ENCODE measurements at places on chromosomes 16 and 17.

GRCh38 chr16:8587065-8587464 lies 3.2 kb downstream of the TMEM114 start:
- no peak for DNase-seq

GRCh38 chr17:20157001-20157310 lies 147.8 kb downstream of the SPECC1 start:
- no peak for DNase-seq

DNA sequence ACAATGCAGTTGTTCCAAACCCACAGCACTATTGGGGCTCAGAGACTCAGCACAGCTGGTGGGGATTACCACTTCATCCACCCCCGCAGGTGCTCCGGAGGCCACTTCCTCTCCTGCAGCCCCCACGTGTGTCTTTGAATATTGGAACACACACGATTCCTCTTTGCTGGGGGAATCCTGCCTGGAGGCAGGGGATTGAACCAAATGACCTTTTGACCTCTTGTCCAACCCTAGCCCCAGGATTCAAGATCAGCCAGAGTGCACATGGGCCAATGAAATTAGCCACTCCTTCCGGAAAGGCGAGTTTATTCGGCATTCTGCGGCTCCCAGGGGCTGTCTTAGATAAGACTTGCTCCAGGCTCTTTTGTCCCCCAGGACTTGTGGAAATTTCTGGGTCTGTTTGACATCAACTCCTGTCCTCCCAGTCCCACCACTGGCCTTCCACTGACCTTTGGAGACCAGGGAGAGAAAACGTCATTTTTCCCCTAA lies 350.2 kb downstream of the FOXL1 start:
- no peak for DNase-seq

DNA sequence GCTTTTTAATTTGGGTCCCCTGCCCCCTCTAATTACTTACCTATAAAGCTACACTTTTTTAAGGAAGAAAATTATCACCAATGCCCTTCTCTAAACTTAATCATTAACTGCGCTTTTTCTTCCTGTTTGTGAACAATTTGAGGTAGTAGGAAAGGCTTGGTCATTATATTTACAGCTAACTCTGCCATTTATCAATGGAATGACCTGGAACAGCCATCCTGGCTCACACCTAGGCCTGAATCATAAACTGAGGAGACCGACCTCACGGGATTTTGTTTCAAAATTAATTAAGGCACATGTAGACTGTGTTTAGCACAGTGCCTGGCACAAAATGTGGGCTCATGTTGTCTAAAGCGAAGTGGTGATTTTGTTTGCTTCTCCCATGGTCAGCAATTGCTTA lies 15.4 kb upstream of the DYNLRB2 start:
- DNase-seq = no peak

DNA sequence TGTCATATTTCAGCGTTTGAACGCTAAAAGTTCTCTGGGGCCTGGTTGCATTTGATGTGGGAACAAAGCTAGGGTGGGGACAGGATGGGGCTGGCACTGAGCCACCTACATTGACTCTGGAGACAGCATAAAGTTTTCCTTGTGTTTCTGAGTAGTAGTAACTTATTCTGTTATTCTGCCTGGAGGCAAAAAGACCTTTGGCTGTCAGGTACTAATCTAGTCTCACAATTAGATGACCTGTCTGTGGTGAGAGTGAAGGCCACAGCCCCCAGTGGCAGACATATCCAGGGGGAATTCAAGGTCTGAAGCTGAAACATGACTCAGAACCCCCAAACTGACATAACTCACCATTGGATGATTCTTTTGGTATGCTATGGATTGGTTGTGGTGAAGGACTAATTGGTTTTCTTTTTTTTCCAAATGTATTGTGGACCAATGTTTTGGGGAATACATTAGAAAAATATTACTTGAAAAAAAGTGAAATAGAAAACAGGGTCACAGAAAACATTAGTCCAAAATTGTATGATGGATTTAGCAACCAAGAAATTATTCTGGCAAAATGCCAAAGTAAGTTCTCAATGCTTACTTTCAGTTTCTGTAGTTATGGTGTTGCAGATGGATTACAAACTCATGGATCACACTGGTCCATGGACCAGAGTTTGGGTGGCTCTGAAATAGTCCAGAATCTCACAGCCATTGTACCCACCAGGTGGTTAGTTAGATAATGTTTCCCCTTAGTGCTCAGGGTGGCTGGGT lies 10.5 kb upstream of the SALL1 start:
- DNase-seq = no peak
